ENCODE measurements at places on chromosomes 7 and 10.

GRCh38 chr7:125338110-125338509, 408.5 kb upstream of the POT1 start:
- no peak for DNase-seq

- DNase-seq = no peak
Observed at GRCh38 chr10:71836596-71836974, 14.5 kb downstream of the PSAP start.

- no peak for DNase-seq
Observed at GRCh38 chr10:31683682-31684081, 244.9 kb downstream of the ARHGAP12 start.

DNA sequence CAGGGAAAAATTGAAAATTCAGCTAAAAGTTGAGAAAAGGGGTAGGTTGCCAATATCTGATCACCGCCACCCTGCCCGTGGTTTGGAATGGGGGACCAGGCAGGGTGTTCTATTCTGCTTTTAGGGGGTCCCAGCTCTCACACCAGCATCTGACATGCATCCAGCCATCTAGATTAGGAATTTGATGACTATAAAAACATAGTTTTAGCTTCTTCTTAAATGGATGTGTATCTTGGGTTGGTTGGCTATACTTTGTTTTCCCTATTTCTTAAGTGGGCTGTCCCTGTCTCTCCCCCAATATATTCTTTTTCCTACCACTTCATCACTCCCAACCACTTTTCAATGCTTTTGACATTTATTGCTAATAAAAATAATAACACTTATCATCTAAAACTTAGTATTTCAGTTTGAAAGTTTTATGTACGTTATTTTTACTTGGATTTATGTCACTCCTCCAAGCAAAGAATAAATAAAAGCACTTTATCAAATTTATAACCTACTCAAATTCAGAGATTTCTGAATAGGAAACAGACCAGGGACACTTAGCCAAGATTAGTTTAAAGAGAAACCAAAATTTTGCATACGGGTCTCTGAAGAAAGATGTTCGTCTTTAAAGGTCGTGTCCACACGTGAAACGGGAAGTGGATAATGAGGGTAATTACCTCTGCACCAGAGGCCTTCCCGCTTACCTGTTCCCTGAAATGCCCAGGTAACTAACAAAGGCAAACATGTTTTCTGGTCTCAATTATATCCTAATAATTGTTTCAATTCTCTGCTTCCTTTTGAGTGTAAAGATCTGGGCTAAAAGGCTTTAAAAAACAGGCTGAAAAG, 233.2 kb upstream of the AUTS2 start:
- DNase-seq = no peak

GRCh38 chr7:7772397-7772821, 54.0 kb upstream of the RPA3 start:
- no peak for DNase-seq

DNA sequence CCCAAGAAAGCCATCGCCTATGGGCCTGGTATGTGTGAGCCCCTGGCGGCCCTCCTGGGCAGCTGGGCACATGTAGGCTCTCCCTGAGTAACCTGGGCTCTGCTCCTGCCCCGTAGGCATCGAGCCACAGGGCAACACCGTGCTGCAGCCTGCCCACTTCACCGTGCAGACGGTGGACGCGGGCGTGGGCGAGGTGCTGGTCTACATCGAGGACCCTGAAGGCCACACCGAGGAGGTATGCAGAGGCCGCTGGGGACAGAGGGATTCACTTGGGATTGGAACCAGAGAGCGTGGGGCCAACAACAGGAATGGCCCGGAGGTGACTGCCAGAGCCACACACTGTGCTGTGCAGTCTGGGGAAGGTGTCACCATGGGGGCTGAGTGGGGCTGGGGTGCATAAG, 7.3 kb downstream of the FLNC start:
- no peak for DNase-seq

- no peak for DNase-seq
Observed at GRCh38 chr7:72785166-72785955, 42.6 kb downstream of the TYW1B start.

GRCh38 chr10:8103543-8103942, 49.1 kb downstream of the GATA3 start:
- DNase-seq = no peak
